A172 (cell line): ENCODE measurements at places on chromosomes 13 and 19. TPM values are rescaled to one million over a fixed set of nuclear protein-coding genes. Genes with fewer than 3 reads are reported as not detected.
A peak's percentile ranks its signal among the peaks of the same experiment; 100 is the strongest.

GRCh38 chr13:104522235-104523072 lies 1456.2 kb upstream of the SLC10A2 start:
- DNase-seq = no peak

Gene LIM2
- total RNA-seq = not detected in 2 replicates

DNA sequence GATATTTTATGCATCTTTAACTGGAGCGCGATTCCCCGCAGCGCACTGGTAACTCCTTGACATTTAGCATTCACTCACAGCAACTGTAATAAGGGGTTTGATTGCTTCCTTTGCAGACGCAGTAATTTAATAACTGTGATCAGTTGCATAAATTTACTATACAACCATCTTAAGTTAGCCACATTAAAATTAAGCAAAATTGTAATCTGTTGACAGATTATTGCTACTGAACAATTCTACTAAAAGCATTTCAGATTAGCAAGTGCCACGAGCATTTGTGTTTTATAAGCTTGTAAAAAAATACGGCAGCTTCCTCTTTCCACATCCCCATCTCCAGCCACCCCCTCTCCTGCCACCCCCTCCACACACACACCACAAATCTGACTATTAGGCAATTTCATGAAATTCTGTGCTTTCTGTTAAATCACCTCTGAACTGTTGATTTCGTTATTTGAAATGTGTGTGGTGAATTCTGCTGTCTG lies 44.4 kb downstream of the TSHZ3 start:
- no peak for DNase-seq

Gene ZNF790
- total RNA-seq = 0.12 and 0.57 TPM in 2 replicates

Gene NKPD1
- total RNA-seq = not detected in 2 replicates

DNA sequence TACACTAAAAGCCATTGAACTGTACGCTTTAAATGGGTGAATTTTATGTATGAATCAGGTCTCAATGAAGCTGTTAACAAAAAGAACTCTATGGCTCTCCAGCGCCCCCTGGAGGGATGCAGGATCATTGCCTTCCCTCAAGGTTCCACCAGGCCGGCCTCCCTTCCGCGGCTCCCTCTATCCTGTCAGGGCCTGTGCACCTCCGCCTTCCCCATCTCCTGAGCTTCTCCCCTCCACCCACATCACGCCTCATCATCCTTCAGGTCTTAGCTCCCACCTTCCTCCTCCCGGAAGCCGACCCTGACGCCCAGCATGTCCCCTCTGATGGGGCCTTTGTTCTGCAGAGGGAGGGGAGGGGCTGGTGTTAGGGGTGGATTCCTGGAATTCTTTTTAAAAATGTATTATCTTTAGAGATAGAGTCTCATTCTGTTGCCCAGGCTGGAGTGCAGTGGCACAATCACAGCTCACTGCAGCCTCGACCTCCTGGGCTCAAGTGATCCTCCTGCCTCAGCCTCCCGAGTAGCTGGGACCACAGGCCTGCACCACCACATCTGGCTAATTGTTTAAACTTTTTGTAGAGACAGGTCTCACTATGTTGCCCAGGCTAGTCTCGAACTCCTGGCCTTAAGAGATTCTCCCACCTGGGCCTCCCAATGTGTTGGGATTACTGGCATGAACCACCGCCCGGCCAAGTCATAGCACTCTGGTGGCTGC lies 27.7 kb downstream of the MEIS3 start:
- peak; percentile 62 for DNase-seq

DNA sequence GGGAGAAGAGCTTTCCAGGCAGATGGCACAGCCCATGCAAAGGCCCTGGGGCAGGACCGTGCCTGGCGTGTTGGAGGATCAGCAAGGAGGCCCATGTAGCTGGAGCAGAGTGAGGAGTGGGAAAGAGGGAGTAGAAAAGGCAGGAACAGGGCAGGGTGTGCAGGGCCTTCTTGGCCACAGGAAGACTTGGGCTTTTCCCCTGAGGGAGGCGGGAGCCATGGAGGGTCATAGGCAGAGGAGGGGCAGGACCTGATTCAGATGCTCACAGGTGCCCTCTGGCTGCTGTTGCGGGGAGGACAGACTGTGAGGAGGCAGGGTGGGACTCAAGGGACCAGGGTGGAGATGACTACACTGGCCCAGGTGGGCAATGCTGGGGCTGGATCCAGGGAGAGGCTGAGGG lies 13.8 kb upstream of the PTPRS start:
- no peak for DNase-seq

Gene PALM3
- total RNA-seq = 3.0 and 6.2 TPM in 2 replicates

Gene SLC5A5
- total RNA-seq = not detected in 2 replicates

Gene ATP12A
- 0.03 and 0.05 TPM in 2 replicates for total RNA-seq

Gene NLRP7
- not detected in 2 replicates for total RNA-seq

Gene SOX1
- total RNA-seq = not detected in 2 replicates

DNA sequence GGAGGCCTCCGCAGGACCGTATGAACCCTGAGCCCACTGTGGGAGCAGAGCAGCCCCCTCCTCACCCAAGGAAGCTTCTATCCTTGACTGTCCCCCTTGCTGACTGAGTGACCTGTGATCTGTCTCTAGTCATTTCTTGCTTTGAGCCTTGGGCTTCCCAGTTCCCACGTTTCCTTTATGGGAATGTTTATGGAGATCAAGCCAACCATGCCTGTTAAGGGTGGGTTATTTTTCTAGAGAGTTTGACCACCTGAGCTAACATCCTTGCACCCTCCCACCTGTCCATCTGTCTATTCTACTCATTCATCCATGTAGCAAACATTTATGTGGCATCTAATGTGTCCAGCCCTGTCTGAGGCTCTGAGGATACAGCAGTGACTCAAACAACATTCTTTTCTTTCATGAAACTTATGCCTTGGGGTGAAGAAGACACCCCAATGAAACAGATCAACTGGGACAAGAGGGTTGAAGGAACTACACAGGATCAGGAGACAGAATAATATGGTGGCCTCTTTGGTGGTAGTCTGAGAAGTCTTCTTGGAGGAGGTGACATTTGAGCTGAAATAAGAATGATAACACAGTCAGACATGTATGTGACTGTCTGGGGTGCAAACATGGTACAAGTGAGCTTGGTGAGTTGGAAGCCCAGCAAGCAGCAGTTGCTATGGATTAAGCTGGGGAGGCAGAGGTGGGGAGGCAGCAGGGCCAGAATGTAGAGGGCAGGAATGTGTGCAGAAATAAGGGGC lies 30.5 kb downstream of the CERS4 start:
- no peak for DNase-seq

Gene PGLYRP2
- total RNA-seq = not detected in 2 replicates

GRCh38 chr13:100154842-100155416 lies 66.0 kb downstream of the PCCA start:
- DNase-seq = no peak

- no peak for DNase-seq
Observed at GRCh38 chr13:38636761-38637160, 50.1 kb upstream of the FREM2 start.

GRCh38 chr13:101170306-101170705 lies 246.0 kb downstream of the NALCN start:
- DNase-seq = no peak

- DNase-seq = peak; percentile 94
Observed at GRCh38 chr19:49987159-49987698, 26.3 kb upstream of the SIGLEC11 start.

DNA sequence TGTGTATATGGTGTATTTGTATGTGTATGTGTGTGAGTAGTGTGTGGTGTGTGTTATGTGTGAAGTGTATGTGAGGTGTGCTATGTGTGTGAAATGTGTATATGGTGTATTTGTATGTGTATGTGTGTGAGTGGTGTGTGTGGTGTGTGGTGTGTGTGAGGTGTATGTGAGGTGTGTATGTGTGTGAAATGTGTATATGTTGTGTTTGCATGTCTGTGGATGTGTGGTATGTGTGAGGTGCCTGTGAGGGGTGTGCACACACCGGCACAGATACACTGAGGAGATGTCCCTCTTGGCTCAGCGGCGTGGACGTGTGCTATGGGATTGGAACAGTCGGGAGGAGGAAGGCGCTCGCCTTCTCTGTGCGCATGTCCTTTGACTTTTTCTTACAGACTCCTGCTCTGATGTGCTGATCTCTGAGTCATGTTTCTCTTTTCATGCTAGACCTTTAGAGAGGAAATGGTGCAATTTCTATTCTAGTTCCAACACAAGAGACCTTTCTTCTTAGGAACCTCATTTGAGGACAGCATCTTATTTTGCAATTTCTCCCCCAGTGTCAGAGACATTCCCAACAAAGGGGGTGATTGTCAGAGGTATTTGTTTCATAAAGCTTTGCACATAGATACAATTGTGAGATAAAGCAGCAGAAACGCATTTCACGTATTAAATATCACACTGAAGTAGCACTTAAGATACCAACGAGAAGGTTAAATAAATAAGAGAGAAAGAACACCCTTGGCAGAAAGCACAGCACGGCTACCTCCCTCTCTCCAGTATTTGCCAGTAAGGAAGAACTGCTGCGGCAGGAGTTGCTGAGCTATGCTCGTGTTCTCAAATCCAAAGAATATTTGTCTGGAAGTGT lies 11.3 kb upstream of the TNFRSF19 start:
- peak; percentile 69 for DNase-seq

Gene SOHLH2
- 1.1 and 3.4 TPM in 2 replicates for total RNA-seq

DNA sequence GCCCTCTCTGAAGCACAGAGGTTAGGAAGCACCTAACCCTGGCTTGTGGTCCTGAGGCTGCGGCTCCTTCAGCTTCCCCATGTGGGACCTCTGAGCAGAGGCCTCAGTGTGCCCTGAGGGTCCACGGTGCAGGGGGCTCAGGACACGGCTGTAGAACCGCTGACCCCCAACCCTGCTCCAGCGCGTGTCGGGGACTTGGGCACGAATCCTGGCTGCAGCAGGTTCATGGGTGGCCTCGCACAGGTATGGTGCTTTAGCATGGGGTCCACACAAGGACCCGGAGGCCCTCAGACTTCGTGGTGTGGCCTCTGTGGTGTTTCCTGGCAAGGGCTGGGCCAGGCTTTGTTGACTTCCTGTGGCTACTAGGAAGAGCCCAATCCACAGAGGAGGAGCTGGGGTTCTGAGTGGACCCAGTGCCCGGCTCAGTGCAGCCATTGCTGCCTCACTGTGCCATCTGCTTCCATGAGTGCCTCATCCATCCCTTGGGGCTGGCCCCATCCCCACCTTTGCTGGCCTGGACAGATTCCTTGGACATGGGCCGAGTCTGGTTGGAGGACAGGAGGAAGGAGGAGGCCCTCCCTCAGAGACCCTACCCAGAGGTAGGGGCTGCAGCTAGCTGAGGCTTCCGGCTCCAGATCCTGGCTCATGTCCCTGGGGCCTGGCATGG lies 24.5 kb downstream of the ZBTB7A start:
- no peak for DNase-seq

- no peak for DNase-seq
Observed at GRCh38 chr19:18772620-18773587, 18.2 kb downstream of the COMP start.

DNA sequence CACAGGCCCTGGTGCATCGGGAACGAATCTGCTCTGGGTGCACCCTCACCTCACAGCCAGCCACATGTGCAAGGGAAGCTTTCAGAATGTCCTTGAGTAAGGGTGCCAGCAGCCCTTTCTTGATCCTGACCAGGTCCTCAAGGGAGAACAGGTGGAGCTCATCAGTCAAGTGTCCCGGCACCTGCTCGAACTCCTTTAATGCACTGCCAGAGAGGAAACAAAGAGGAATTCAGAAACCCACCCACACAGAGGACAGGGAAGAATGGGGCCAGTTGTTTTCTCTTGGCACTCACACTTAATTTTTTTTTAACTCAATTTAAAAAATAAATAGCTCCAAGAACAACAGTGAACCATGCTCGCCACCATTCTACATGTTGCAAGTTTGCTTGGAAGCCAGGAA lies 41.7 kb downstream of the RUBCNL start:
- DNase-seq = no peak

GRCh38 chr13:101726681-101727080 lies 274.2 kb downstream of the ITGBL1 start:
- DNase-seq = no peak

Gene ZNF296
- total RNA-seq = 0.19 TPM in 1 of 2 replicates, not detected in the other

Gene C1QTNF9B
- not detected in 2 replicates for total RNA-seq

Gene SOX21
- total RNA-seq = not detected in 2 replicates

- DNase-seq = peak; percentile 71
Observed at GRCh38 chr19:16463991-16464575, 7.7 kb downstream of the EPS15L1 start.

GRCh38 chr19:3543150-3544057 lies 4.4 kb downstream of the TEKTIP1 start:
- no peak for DNase-seq

DNA sequence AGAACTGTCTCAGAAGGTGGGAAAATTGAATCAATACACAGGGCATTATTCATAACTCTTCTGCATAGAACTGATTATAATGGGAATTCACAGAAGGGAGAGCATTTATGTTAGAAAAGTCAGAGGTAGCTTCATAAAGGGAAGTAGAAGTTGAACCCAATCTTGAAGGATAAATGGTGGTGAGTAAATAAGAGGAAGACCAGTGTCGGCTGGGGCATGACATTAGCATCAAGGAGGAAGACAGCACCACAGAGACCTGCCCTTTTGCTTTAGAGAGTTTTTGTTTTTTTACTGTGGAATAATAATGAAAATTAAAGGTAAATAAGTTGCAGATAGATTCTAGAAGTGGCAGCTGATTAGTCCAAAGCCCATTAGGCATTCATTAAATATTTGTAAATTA lies 21.9 kb downstream of the CDC16 start:
- no peak for DNase-seq

- peak; percentile 90 for DNase-seq
Observed at GRCh38 chr19:16801600-16802013, 27.6 kb upstream of the SIN3B start.

- DNase-seq = no peak
Observed at GRCh38 chr13:88601949-88602348, 930.8 kb downstream of the SLITRK5 start.

GRCh38 chr19:42246143-42246921 lies 3.9 kb upstream of the GSK3A start:
- peak; percentile 75 for DNase-seq

Gene IGFL1
- 0.67 TPM in 1 of 2 replicates, not detected in the other for total RNA-seq

Gene C13orf42
- total RNA-seq = not detected in 2 replicates

GRCh38 chr19:11145536-11145924 lies 10.1 kb downstream of the SPC24 start:
- no peak for DNase-seq

Gene MYO1F
- 0.02 TPM in 1 of 2 replicates, not detected in the other for total RNA-seq

Gene CD70
- total RNA-seq = 22.7 and 57.3 TPM in 2 replicates

Gene ALG5
- 34.4 and 41.0 TPM in 2 replicates for total RNA-seq

Gene TSHZ3
- 4.7 and 5.6 TPM in 2 replicates for total RNA-seq

DNA sequence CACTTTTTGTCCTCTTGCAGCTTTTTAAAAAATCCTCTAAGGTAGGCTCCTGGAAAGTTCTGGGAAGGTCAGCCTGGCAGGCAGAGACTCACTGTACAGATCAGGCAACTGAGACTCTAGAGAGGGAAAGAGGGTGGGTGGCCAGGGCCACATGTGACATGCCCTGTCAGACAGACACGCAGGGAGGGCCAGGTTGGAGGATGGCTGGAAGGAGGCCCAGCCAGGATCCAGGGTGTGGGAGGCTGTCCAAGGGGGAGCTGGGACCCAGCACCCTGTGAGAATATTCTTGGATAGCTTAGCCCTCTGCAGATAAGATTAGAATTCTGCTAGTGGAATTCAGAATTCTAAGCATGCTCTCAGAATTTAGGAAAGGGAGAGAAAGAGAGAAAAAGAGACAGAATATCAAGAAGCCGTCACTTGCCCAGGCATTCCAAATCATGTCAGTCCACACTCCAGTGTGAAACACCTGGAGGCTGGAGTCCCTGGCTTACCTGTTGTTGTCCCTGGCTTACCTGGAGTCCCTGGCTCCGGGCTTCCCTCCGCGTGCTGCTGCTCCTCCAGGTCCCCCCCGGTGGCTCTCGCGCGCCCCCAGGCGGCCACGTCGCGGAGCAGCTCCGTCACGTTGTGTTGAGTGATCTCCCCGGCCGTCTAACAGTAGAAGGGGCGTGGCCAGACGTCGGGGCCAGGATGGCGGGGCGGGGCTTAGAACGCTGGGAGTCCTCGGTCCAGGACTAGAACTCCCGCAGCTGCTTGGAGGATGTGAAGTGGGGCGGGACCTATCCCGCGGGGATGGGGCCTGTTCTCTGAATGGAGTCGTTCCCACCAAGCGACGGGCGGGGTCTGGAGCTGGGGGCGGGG lies 2.8 kb upstream of the TNNI3 start:
- DNase-seq = peak; percentile 95
